Karpas-422 (cell line): ENCODE measurements at places on chromosomes 1 and 21. TPM values are rescaled to one million over a fixed set of nuclear protein-coding genes. Genes with fewer than 3 reads are reported as not detected.

NMNAT2 gene
- not detected in 2 replicates for total RNA-seq

CFAP107 gene
- total RNA-seq, result not detected in 2 replicates

SPATA6 gene
- total RNA-seq, result 0.30 TPM in 1 of 2 replicates, not detected in the other

DNA sequence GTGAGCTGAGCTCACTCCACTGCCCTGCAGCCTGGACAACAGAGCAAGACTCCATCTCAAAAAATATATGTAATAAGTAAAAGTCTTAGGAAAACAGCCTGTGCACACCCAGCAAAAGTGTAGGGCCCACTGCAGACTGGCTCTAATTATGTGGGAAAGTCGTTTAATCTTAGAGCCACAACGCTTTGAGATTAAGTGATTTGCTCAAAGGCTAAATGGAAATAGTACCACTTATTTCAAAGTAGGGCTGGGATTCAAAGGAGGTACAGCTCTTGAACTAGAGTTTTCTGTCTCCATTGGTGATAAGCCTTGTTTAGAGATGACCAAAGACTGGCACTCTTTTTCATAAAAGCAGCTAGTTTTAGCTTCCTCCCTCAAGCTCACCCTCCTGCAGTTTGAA, 2.2 kb downstream of the TACSTD2 start:
- no peak for DNase-seq
- H3K4me3 ChIP-seq, result no peak overlapping the region
- no peaks in the 10 kb centered on the region for H3K27me3 ChIP-seq
- no peaks in the 10 kb centered on the region for H3K36me3 ChIP-seq
- no peaks in the 10 kb centered on the region for H3K4me1 ChIP-seq

DNA sequence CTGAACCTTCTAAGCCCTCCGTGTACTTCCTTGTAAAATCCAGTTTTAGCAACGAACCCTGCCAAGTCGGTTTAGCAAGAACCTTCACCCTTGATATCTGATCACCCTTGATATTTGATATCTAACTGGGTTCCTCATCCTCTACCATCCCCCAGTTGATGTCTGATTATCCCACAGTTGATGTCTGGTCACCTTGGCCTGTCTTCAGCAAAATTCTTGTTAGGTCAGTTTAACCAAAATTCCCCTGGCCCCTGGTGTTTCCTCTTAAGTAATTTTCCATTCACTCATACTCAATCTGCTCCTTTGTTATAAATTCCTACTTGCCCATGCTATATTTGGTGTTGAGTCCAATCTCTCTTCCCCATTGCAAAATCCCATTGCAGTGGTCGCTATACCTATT, 114.5 kb upstream of the ZNHIT6 start:
- no peak for DNase-seq
- H3K27ac ChIP-seq, result no peak overlapping the region

GRCh38 chr1:119743776-119744597, 24.7 kb downstream of the HMGCS2 start:
- no peak overlapping the region for H3K4me3 ChIP-seq
- no peaks in the 10 kb centered on the region for H3K27me3 ChIP-seq
- no peaks in the 10 kb centered on the region for H3K36me3 ChIP-seq
- peaks cover 13% of the 10 kb centered on the region for H3K4me1 ChIP-seq

GRCh38 chr1:114618606-114619005, 37.2 kb upstream of the BCAS2 start:
- H3K4me3 ChIP-seq, result no peak overlapping the region
- no peak overlapping the region for H3K27ac ChIP-seq
- H3K27me3 ChIP-seq, result no peaks in the 10 kb centered on the region
- no peaks in the 10 kb centered on the region for H3K4me1 ChIP-seq

DNA sequence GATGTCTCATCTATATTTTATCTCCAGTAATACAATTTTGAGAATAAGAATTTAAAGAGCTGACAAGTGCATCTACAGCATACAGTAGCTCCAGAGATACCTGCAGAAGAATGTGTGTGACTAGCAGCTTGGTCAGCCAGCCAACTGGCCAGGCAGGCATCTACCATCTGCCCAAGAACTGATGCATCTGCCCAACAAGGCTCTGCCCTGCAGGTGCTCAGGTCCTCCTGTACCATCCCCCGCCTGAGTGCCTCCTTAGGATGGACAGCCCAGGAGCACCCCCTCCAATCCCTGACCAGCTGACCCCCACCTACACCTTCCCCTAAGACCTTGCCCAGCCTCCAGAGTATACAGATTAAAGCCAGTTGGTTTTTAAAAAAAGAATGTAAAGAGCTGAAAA, 30.3 kb downstream of the TMEM69 start:
- no peaks in the 10 kb centered on the region for H3K36me3 ChIP-seq
- H3K27ac ChIP-seq, result no peak overlapping the region
- H3K4me1 ChIP-seq, result no peaks in the 10 kb centered on the region
- DNase-seq, result no peak

GRCh38 chr1:58763214-58763613, 20.6 kb downstream of the JUN start:
- DNase-seq, result no peak
- H3K27ac ChIP-seq, result no peak overlapping the region
